ENCODE measurements at places on chromosomes 2 and 18.

DNA sequence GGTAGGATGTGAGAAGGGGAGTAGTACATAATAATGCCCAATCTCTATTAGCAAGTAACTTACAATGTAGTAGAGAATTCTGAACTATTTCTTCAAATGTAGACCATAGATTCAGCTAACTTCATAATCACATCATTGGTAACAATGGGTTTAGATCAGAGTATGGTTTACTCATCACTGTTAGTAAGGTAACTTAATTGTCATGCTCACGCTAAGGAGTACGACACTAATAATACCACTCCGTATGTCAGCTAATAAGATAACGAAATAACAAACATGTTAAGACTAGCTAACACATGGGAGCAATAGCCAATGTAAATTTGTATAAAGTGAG is 56.4 kb upstream of the CCDC141 start:
- no peak for DNase-seq

DNA sequence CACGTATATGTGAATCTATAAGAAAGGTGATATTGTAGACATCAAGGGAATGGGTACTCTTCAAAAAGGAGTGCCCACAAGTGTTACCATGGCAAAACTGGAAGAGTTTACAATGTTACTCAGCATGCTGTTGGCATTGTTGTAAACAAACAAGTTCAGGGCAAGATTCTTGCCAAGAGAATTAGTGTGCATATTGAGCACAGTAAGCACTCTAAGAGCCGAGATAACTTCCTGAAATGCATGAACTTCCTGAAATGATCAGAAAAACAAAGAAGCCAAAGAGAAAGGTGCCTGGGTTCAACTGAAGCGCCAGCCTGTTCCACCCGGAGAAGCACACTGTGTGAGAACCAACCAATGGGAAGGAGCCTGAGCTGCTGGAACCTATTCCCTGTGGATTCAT is 101.0 kb downstream of the HS6ST1 start:
- no peak for DNase-seq

GRCh38 chr2:23312996-23313606 is 71.9 kb upstream of the KLHL29 start:
- no peak for DNase-seq

DNA sequence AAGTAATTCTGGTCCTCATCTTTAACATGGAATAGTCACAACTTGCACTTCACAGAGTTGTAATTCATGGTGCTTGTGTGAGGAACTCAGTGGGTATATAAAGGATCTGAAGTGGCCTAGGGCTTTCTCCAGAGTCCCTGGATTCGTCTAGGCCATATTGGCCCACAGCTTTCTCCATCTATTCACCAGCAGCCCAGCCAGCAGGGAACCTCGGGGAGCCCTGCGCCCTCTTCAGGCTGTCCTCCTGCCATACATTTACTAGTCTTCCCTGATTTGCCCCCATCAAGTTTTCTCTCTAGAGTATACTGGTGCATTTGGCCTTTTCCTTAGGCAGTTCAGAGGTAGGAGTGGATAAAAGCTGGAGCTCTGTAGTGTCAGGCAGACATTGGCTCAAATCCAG is 278.3 kb downstream of the MYCN start:
- DNase-seq = no peak

DNA sequence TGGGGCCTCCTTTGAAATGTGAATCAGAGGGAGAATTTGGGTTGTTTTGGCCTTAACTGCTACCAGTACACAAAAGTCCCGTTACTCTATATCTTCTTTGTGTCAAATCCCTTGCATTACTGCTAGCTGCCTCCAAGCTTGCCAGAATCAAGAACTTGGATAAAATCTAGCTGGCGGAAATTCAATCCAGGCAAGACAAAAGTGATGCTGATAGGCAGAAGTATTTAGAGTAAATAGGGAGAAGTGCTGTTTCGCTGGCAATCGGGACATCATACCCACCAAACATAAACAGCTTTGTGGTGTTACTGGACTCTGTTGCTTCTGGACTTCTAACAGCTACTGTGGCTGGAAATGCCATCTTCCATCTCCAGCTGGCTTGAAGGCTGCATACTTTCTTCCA is 2.5 kb downstream of the IFIH1 start:
- no peak for DNase-seq

- DNase-seq = no peak
Measured at GRCh38 chr2:169767243-169767888, 31.3 kb upstream of the SSB start.

GRCh38 chr2:100140582-100140981 is 1.8 kb downstream of the AFF3 start:
- DNase-seq = no peak

- no peak for DNase-seq
Measured at GRCh38 chr18:59990121-59990823, 90.5 kb downstream of the PMAIP1 start.
